Activated T-helper 1 cell treated with Interleukin-2 at 50 U/mL for 16 hours (primary cell): ENCODE measurements at places on chromosomes 3 and 15.

- DNase-seq = no peak
Observed at GRCh38 chr3:52429031-52429430, 15.9 kb downstream of the SEMA3G start.

GRCh38 chr3:93969443-93969842 is 4.3 kb downstream of the PROS1 start:
- DNase-seq = no peak

DNA sequence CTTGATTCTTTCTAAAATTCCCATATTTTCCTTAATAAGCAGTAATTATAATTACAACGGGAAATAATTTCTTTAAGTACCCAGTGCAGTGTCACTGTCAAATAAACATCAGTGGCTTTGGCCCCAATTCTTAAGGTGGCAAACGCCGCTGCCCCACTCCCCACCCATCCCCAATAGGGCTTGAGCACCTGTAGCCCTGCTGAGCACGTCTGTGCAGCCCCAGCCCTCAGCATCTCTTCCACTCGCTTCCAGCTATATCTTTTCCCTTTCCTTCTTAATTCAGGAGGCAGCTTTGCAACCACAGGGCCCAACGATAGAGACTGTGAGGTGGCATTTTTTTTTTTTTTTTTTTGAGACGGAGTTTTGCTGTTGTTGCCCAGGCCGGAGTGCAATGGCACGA is 9.0 kb downstream of the PPM1M start:
- no peak for DNase-seq

- no peak for DNase-seq
Observed at GRCh38 chr15:57505949-57506391, 85.7 kb upstream of the MYZAP start.

- no peak for DNase-seq
Observed at GRCh38 chr3:177150218-177150916, 46.9 kb downstream of the TBL1XR1 start.

GRCh38 chr3:14957925-14958324 is 10.5 kb downstream of the NR2C2 start:
- DNase-seq = no peak

DNA sequence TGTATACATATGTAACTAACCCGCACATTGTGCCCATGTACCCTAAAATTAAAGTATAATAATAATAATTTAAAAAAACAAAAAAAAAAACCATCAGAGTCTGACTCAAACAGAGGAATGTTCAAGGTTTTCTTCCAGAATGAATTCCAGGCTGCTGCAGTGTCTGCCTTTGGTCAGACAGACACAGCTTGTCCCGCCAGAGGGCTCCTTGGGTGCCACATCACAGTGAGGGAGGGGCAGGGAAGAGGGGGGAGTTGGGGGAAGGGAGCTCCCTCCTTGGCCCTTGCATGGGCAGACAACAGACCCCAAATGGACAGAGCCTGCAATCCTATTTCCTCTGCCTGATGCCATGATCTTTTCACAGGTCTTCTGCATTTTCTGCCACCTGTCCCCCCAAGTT is 36.5 kb downstream of the ITGB5 start:
- DNase-seq = no peak

DNA sequence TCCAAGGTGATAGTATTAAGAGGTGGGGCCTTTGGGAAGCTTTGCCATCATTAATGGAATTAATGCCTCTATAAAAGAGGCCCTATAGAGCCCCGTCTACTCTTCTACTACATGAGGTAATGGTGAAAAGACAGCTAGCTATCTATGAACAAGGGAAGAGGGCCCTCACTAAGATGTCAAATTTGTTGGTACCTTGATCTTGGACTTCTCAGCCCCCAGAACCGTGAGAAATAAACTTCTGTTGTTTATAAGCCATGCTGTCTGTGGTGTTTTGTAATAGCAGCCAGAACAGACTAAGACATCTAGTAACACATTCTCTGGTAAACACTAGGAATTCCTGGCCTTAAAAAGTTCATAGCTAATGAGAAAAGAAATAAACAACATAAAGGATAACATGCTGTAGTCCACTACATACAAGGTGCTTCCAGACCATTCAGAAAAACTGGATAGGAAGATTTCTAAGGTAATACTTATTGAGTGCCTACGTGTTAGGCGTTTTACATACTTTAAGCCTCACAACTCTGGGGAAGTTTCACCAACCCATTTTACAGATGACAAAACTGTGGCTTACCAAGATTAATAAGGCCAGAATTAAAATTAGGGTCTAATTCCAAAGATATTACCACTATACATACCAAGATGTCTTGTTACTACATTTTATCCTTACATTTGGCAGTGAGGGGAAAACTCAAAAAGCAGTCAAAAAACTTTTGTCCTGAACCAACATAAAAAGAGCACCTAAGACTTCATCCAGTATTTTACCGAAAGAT is 3.2 kb downstream of the UBE3A start:
- no peak for DNase-seq

DNA sequence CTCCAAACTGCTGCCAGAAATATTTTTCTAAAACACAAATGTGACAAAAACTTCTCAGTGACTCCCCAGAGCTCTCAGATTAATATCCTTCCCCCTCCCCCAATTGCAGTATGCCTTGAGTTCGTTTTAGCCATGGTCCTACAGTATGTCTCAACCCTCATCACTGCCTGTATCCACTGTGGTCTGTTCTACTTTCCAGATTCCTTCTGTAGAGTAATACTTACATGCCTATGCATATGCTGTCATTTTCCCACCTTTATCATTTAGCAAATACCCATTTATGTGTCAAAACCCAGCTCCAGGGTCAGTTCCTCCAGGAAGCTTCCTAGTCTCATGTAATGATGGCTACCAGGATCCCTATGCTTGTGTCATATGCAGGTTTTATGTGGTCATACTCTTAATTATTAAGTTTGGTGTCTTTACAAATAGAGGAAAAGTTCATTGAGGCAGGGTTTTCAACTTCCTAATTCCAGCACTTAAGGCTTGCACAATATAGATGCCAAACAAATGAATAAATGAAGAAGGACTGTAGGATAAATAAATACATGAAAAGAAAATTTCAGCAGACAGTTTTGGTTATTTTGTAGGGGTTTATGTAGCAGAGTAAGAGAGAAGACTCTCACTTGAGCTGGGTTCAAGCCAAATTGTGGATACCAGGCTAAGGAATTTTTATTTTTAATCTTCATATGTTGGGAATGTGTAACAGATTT is 170.8 kb downstream of the ALCAM start:
- no peak for DNase-seq

- DNase-seq = no peak
Observed at GRCh38 chr15:29813009-29813408, 9.3 kb downstream of the TJP1 start.

DNA sequence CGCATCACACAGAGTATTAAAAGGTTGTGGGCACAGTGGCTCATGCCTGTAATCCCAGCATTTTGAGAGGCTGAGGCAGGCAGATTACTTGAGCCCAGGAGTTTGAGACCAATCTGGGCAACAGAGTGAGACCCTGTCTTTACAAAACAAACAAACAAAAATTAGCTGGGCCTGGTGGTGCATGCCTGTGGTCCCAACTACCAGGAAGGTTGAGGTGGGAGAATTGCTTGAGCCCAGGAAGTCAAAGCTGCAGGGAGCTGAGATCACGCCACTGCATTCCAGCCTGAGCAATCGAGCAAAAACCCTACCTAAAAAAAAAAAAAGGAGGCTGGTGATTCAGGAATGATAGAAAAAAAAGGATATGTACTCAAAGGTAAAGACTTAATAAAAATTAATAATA is 28.2 kb upstream of the ST6GAL1 start:
- no peak for DNase-seq

DNA sequence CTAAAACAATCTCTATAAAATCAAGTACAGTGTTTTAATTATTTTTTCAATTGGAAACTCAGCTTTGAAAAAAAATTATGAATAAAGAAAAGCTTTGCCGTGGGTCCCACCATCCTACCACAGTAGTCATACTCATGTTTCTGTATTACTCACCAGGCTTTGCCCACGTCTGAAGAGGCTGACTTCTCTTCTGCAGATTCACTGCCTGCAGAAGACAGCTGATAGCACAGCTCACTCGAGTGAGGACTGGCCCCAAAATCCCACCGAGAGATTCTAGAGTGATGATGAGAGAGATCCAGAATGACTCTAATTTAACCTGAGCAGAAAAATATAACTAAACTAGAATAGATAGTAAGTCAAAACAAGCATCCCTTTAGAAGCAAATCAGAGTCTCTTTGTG is 11.9 kb downstream of the C2CD4B start:
- no peak for DNase-seq

GRCh38 chr15:80518522-80518921 is 114.3 kb downstream of the ARNT2 start:
- no peak for DNase-seq

DNA sequence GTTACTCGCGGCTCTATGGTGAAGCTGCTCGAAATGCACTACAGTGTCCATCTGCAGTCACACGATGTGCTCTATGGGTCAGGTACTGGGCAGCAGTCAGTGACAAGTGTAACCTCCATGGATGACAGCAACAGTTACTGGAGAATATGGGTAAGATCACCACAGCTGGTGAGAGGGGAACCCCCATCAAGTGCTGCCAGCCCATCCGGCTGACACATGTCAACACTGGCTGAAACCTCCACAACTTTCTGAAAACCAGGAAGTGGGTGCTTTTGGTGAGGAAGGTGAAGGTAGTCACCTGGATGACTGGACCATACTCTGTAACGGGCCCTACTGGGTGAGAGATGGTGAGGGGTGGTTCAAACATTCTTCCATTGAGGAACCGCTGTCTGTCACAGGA is 87.4 kb upstream of the C15orf39 start:
- no peak for DNase-seq

GRCh38 chr15:61227950-61228936 is 859 bp downstream of the RORA start:
- DNase-seq = no peak

GRCh38 chr3:32352563-32352962 is 39.1 kb upstream of the CMTM7 start:
- no peak for DNase-seq

DNA sequence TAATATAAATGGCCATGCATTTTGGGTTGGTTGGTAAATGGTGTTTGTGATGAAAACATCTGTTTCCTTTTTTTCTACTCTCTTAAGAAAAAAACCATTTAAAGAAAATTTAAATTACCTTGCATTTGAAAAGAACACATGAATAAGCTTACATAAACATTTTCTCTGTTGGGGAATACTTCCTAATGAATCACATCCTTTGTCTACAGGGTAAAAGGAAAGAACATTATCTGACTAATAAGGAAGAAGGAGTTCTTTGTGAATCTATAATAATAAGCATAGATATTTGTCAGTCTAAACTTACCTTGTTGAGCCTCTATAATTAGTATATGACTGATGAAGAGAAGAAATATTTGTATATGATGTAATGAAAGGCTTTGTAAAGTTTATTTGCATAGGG is 254.1 kb upstream of the ZNF717 start:
- no peak for DNase-seq

- DNase-seq = no peak
Observed at GRCh38 chr15:78312536-78312935, 13.1 kb upstream of the SKIC8 start.

GRCh38 chr3:10023587-10024310 is 2.5 kb upstream of the FANCD2 start:
- no peak for DNase-seq

DNA sequence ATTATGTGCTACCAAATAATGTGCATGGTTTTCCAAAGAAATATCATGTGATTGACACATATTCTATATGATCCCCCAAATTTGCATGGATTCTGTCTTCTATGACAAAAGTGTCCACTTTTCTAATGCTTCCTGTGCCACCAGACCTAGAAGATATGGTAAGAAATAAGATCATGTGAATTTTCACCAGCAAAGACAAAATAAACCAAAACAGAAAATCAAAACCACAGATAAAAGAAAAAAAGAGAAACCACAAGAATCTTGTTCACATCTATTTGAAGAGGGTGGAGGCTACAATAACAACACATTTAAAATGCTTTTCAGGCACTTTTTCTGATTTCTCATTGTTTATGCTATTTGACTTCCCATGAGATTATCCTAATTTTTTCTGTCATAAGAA is 303.4 kb downstream of the DIPK2A start:
- DNase-seq = no peak

GRCh38 chr15:48433226-48433886 is 102.1 kb downstream of the DUT start:
- DNase-seq = no peak

- DNase-seq = no peak
Observed at GRCh38 chr15:56906766-56907165, 11.7 kb upstream of the TCF12 start.

- DNase-seq = no peak
Observed at GRCh38 chr3:32129832-32130231, 23.4 kb downstream of the GPD1L start.

- no peak for DNase-seq
Observed at GRCh38 chr15:85767785-85768529, 26.8 kb downstream of the KLHL25 start.

DNA sequence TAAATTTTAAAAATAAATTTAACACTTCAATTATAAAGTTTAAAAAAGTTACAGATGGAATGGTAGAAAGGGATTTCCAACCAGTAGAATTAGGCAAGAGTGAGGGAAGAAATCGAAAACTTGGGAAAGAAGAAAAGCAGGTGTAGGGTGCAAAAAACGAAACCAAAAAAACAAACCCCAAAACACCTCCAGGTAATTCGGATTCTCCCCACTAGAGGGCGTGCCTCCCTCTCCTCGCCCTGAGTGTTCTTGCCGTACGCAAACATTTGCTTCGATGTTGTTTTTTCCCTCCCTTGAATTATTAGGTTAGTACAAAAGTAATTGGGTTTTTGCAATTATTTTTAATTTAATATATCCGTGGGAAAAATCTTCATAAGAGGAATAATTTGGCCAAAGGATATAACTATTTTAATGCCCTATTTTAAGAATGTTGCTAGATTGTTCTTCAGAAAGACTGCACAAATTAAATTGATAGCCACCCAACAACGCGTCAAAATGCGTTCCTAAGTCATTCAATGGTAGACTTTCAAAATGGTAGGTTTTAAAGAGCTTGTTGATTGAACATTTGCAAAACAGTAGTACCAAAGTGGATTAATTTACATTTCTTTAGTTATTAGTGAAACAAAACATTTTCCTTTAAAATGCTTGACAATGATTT is 63.7 kb downstream of the SLC30A4 start:
- peak; percentile 67 for DNase-seq

DNA sequence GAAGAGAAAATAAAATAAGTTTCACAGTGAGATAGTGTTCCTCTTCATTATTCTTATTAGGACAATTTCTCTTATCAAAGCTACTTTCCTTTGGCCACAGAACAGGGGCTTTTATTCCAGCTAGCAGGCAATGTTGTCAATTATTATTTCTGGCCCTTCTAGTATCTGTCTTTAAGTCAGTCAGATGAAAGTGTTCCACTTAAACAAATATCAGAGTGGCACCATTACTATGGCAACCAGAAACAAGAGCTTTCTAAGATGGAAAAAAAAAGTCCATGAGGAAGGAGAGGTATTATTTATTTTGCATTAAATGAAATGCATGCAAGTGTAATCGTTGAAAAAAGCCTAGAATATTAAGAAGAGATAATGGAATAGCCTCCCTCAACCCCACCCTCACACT is 426.4 kb downstream of the TUSC7 start:
- DNase-seq = no peak

- DNase-seq = peak; percentile 20
Observed at GRCh38 chr3:58630076-58630709, 36.4 kb downstream of the FAM3D start.

- no peak for DNase-seq
Observed at GRCh38 chr15:92385096-92385495, 8.6 kb upstream of the ST8SIA2 start.

- no peak for DNase-seq
Observed at GRCh38 chr3:182970811-182971418, 9.4 kb downstream of the DCUN1D1 start.

GRCh38 chr3:120156699-120157098 is 62.5 kb upstream of the GSK3B start:
- no peak for DNase-seq
